ENCODE measurements at places on chromosomes 7 and 10.
A peak's percentile ranks its signal among the peaks of the same experiment; 100 is the strongest.

DNA sequence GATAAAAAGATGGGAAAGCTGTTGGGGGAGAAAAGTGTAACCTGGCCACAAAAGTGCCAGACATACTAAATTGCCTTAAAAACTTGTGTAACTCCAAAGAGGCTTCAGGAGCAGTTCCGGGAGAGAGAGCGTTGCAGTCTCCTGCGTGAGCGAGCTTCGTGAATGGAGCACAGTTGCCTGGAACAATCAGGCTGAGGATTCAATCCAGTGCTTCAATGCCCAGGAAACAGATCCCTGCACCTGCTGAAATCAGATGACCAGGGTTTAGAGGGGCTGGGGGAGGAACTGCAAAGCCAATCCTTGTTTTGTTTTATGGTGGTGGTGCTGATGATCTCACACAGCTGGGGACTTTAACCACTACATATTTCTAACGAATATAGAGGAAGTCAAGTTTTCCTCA lies 398.3 kb downstream of the DPP6 start:
- DNase-seq: no peak

DNA sequence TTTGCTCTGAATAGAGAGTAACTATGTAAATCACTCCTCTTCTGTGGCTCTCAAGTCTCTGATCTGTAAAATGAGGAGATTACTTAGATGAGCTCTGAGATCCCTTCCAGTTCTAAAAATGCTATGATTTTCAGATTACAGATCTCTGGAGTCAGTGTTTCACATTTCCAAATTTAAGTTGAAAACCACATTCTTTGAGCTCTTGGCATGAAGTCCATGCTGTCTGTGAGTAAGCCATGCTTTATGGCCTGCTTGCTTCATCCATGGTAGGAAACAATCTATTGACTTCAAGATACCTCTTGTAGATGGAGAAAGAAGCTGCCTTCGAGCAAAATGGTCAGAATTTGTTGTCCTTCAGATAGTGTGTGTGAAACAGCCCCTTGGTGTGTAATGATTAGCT lies 64.9 kb downstream of the CELF2 start:
- DNase-seq: peak; percentile 16

DNA sequence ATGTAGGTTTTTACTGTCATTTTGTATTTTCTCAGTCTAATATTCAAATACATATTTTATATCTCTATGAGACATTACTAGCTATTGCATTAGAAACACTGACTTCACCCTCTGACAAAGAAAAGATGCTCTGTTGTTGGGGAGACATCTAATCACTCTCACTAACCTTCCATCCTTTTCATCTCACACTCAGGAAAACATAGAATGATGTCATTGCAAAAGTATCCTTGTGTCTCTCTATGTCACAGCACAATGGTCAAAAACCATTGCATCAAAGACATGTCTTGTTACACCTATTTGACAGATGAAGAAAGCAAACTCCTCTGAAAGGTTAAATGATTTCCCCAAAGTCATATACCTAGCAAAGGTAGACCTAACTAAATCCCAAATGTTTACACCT lies 231.3 kb upstream of the PTN start:
- DNase-seq: no peak

DNA sequence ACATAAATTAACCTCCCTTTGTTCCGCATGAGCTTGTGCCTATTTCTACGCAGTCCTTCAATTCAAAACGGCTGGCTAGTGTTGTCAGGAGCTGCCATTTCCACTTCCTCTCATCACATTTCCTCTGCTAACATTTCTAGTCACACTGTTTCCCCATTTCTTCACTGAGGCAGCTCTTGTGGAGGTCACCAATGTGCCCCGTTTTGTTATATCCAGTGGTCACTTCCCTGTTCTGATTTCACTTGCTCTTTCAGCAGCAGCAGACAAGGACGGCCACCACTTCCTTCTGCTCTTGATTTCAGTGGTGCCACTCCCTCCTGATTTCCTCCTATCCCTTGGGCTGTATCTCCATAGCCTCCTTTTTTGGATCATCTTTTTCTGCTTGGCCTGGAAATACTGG lies 64.8 kb upstream of the SEC61G start:
- DNase-seq: no peak

- no peak for DNase-seq
Measured at GRCh38 chr7:22373388-22373787, 16.4 kb upstream of the RAPGEF5 start.

DNA sequence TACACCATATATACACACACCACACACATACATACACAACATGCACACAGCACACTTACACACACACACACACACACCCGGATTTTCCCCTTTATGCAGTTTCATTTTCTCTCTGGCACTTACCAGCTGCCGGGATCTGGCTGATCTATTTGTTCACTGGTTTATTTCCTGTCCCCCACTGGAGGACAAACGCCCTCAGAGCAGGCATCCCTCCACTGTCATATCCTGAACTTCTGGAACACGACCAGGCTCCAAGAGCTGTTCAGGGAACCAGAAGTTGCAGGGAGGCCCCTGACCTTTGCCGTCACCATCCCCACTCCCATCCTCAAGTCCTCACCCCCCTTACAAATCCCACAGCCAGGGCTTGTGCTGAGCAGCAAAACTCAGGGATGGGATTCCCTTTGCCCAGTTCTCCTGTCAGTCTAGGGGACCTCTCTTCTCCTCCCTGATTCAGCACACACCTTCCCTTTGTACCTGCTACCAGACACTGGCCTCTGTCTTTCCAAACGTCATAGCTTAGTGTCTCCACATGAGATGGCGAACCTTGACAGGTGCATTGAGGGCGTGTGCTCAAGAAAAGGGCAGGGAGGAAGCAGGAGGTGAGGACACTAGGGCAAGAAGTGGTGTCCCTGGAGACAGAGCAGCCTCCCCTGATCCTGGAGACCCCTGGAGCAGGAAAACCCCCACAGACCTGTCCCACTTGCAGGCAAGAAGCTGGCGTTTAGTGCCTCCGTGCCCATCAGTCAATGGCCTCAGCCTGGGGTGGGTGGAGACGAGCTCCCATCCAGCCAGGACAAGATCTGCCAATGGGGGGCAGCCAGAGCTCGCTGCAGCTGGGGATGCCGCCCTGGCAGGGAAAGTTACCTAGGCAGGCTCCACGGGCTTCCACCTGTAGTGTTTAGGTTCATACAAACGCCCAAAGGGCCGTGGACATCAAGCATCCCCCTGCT lies 12.7 kb upstream of the DOCK1 start:
- DNase-seq: no peak

- DNase-seq: no peak
Measured at GRCh38 chr7:137715121-137715520, 131.7 kb downstream of the DGKI start.

DNA sequence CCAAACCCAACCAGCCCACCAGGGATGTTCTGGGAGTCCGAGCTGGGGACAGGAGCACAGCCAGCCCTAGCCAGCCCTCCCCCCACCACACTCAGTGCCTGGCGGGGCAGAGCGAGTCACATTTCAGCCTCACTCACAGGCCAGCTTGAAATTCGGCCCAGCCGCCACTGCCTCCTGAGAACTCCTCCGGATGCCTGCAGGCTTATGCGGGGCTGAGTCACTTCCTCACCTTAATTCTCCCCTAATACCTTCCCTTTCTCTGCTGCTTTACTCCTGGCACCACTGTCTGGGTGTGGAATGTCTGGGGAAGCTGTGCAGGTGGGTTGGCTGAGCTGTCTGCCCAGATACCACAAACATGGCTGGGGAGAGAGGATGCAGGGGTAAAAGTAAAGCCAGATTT lies 22.6 kb upstream of the DLG5 start:
- DNase-seq: peak; percentile 79

- no peak for DNase-seq
Measured at GRCh38 chr7:101764221-101764620, 53.2 kb upstream of the CUX1 start.

All from fibroblast of upper back skin (primary cell).